Fibroblast of lung (primary cell): ENCODE measurements at places on chromosomes 1 and 21. TPM values are rescaled to one million over a fixed set of nuclear protein-coding genes. Genes with fewer than 3 reads are reported as not detected.

The MRAP gene
- polyA plus RNA-seq: not detected in 2 replicates

The HUNK gene
- 0.09 and 0.25 TPM in 2 replicates for polyA plus RNA-seq

The PRAMEF11 gene
- not detected in 2 replicates for polyA plus RNA-seq

The CAMK2N1 gene
- polyA plus RNA-seq: 94.9 and 156 TPM in 2 replicates

The CYP4A22 gene
- not detected in 2 replicates for polyA plus RNA-seq

The CD1E gene
- not detected in 2 replicates for polyA plus RNA-seq

The LRRC38 gene
- not detected in 2 replicates for polyA plus RNA-seq

The HPCA gene
- polyA plus RNA-seq: 0.06 TPM in 1 of 2 replicates, not detected in the other

The NUDT4B gene
- polyA plus RNA-seq: 17.5 and 22.3 TPM in 2 replicates

The ZFP69B gene
- polyA plus RNA-seq: 2.7 and 3.5 TPM in 2 replicates

The DAB1 gene
- polyA plus RNA-seq: 1.0 and 2.0 TPM in 2 replicates

The PGLYRP4 gene
- not detected in 2 replicates for polyA plus RNA-seq

The OR2G6 gene
- polyA plus RNA-seq: not detected in 2 replicates

The DPT gene
- 2.4 and 7.7 TPM in 2 replicates for polyA plus RNA-seq

The S100A1 gene
- polyA plus RNA-seq: 0.98 and 9.7 TPM in 2 replicates

The CRABP2 gene
- 48.9 and 184 TPM in 2 replicates for polyA plus RNA-seq

The VTCN1 gene
- 0.03 TPM in 1 of 2 replicates, not detected in the other for polyA plus RNA-seq

The MAEL gene
- polyA plus RNA-seq: not detected in 2 replicates

The CCSAP gene
- polyA plus RNA-seq: 4.3 and 4.4 TPM in 2 replicates

The KCNH1 gene
- 0.08 and 1.5 TPM in 2 replicates for polyA plus RNA-seq

The LEFTY2 gene
- 0.05 TPM in 1 of 2 replicates, not detected in the other for polyA plus RNA-seq

The RPF1 gene
- polyA plus RNA-seq: 40.6 and 44.2 TPM in 2 replicates

The ALG14 gene
- polyA plus RNA-seq: 3.5 TPM in 2 replicates

The TMIGD3 gene
- polyA plus RNA-seq: not detected in 2 replicates

The EFNA1 gene
- 0.06 and 0.07 TPM in 2 replicates for polyA plus RNA-seq

The S100A14 gene
- polyA plus RNA-seq: 0.40 and 0.51 TPM in 2 replicates

The KIF2C gene
- polyA plus RNA-seq: 9.9 and 41.9 TPM in 2 replicates

The ACTN2 gene
- polyA plus RNA-seq: 0.07 and 0.22 TPM in 2 replicates

The MYCL gene
- polyA plus RNA-seq: 0.09 and 0.11 TPM in 2 replicates
